ENCODE measurements at places on chromosomes 6 and 20. TPM values are rescaled to one million over a fixed set of nuclear protein-coding genes. Genes with fewer than 3 reads are reported as not detected.

The ABHD16B gene
- not detected for total RNA-seq

The SRSF12 gene
- total RNA-seq, result 0.33 TPM

The COL20A1 gene
- total RNA-seq, result not detected

The CUL9 gene
- 32.2 TPM for total RNA-seq

All from fibroblast of lung (primary cell).